Ureter (tissue), 1 donor: ENCODE measurements at places on chromosomes 3 and 15. TPM values are rescaled to one million over a fixed set of nuclear protein-coding genes. Genes with fewer than 3 reads are reported as not detected.

SGO1 gene
- total RNA-seq, result 0.78 TPM

ISL2 gene
- total RNA-seq, result 0.62 TPM

ZMYND10 gene
- 0.26 TPM for total RNA-seq

ADAMTSL3 gene
- 9.7 TPM for total RNA-seq

GRCh38 chr3:24545887-24546286 is 51.2 kb upstream of the THRB start:
- DNase-seq, result peak; percentile 66

GRCh38 chr3:153113541-153113940 is 48.5 kb upstream of the RAP2B start:
- no peak for DNase-seq

DNA sequence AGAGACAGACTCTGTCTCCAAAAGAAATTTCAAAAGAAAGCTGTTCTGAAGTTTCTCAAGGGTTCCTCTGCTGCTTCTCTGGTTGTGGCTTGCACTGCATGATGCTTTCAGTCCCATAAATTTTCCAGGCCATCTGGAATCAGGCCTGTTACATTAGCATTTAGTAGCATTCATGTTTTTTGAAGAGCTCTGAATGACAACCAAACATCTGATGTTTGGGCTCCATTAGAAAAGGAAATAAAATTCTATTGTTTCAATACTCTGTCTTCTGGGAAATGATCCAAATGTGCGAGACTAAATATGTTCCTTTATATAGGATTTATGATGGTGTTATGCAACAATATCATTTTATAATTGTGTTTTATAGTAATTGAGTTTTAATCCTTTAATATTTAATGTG is 455.8 kb downstream of the GABRG3 start:
- DNase-seq, result no peak

- DNase-seq, result no peak
Measured at GRCh38 chr15:57345584-57345983, 30.7 kb upstream of the CGNL1 start.

DNA sequence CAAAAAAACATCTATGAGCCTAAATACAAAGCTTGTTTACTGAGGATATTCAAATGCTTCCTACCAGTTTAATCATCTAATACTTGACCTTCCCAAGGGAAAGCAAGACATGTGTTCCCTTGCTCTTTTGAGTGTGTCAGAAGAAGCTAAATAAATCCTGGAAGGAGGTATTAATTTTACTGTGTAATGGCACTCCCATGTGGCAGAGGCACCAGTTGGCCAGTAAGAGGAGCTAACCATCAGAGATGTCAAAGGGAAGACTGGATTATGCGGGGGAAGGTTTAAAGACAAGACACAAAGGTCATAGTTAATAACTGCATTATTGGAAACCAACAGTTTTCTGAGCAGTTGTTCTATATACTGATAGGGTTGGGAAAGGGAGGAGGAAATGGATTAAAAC is 125.1 kb downstream of the SUCLG2 start:
- no peak for DNase-seq

DNA sequence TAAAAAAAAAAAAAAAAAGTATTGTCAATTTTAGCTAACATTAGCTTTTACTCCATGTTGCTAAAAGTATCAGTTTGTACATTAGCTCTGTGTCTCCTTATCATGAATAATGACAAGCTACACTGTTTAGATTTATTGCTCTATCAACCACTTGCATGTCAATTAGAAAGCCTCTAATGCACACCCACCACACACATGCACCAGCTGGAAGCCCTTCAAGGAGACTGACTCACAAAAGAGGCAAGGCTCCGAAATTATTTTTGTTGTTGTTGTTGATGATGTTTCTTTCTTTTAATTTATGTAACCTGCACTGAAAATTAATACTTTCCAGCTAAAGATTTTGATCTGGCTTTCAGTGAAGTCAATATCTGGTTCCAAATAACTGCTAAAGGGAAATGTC is 71.5 kb downstream of the ETFA start:
- DNase-seq, result no peak

GRCh38 chr3:197364410-197365071 is 66.1 kb upstream of the DLG1 start:
- DNase-seq, result no peak

- DNase-seq, result no peak
Measured at GRCh38 chr15:59312205-59312604, 60.5 kb downstream of the MYO1E start.

DNA sequence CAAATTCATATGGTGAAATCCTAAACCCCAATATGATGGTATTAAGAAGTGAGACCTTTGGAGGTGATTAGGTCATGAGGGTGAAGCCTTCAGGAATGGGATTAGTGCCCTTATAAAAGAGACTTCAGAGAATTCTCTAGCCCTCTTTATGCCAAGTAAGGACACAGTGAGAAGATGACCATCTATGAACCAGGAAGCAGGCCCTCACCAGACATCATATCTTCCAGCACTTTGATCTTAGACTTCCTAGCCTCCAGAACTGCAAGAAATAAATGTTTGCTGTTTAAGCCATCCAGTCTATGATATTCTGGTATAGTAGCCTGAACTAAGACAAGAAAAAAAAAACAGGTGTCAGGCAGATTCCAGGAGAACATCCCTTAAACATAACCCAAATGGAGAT is 45.9 kb upstream of the AP4E1 start:
- DNase-seq, result no peak
